ENCODE measurements at places on chromosomes 4 and X.

DNA sequence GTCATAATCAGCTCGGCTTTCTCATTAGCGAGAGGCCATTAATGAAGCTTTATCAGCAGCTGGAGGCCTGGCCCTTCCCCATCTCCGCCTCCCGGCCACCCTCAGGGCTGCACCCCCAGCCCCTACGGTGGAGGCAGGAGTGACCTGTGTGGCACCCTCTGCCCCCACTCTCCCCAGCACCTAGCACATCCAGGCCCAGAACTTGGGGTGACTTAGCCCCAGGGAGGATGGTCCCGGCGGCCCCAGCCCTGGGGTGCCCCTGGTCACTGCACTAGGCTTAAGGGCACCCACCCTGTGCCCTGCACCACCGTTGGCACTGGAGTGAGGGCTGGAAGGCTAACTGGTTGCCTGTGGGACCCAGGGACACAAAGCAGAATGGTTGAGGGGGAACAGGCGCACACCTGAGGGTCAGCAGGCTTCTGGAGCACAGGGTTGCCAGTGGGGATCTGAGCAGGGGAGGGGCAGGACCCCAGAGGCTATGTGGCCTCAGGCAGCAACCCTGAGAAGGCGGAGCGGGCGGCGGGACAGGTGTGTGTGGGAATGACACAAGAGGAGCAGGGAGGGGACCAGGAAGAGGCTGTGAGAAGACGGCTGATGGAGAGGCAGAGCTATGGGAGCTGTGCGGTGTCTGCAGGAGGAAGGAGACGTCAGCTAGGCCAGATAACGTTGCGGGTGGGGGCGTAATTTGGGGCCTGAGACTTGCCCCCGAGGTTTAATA lies 120.2 kb downstream of the FAM53A start:
- no peak for DNase-seq

GRCh38 chr4:78691334-78691754 lies 84.8 kb upstream of the BMP2K start:
- DNase-seq = no peak

DNA sequence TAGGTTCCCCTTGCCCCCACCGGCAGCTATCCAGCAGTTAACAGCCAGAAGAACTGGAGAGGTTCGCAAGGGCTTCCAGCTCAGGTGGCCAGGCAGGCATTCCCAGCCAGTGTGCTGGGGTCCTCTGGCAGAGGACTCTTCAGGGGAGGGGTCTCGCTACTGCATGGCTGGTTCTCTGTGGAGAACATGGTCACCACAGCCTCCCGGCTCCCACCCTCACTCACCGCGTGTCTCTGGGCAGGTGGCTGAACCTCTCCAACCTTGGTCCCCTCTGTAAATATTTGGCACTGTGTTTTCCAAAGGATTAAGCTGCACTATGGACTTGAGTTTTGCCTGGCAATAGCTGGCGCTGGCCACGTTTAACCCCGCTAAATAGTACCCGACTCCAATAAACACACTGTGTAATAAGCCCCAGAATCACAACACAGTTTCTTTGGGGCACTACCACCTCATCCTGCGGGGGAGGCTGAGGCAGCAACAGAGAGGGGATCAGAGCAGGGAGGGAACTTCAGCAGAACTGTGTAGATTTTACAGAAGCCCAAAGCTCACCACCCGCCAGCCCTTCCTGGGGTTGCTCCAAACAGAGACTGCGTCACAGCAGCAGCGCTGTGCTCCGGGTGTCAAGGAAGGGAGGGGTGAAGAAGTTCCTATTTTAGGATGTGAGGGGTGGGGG lies 15.2 kb downstream of the BCOR start:
- DNase-seq = no peak

DNA sequence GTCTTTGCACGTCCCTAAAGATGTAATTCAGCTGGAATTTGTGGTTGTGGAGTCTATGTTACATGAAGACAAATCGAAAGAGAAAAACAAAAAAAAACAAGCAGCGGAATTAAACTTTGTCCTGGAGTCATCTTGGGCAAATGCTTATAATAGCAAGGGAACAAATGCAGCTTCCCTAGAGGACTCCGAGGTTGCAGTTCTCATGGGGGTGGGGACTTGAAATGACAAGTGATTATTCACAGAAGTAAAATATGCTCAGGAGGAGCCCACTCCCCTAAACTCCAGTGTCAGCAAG lies 362.4 kb downstream of the ARHGAP24 start:
- no peak for DNase-seq

DNA sequence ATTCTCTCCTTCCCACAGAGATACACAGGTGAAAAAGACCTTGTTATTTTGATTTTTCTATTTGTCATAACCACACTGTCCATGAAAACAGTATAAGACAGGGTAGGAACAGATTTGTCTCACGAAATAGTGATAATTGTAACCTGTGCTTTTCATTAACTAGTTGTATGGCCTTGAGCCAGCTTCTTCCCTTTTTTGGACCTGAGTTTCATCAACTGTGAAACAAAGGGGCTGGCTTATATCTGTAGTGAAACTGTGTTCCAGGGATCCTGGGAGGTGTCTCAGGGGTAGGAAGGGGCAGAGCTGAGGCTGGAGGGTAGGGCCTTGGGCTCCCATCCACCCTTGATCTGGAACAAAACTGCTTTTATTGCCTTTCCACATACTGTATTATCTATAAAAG lies 50.9 kb downstream of the MED28 start:
- no peak for DNase-seq

DNA sequence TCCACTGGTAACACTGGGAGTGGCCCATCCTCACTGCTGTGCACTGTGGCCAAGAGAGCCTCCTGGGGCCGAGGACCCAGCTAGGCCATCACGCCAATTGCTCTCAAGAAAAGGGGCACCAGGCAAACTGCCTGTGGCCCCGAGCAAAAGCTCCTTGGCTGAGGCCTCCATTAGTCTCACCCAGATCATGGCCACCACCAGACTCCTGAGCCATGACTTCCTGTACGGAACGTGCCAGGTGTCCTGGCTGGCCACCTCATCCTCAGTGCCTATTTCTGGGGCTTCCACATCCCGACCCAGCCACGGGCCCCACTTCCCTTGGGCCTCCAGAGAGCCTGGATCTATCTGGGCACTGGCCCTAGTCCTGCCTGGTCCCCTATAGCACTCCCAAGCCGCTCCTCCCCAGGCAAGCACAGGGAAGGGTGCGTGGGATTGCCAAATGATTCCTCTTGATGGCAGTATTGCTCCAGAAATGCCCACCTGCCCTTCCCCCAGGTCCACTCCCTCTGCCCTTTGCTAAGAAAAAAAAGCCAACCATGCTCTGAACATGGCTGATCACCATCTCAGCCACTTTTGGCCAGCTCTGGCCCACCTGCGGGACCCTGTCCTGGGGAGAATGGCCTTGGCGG lies 212.6 kb upstream of the AGTR2 start:
- DNase-seq = no peak

- no peak for DNase-seq
Observed at GRCh38 chrX:81208916-81209315, 7.0 kb downstream of the SH3BGRL start.

GRCh38 chrX:56462389-56462788 lies 101.0 kb upstream of the UBQLN2 start:
- no peak for DNase-seq

DNA sequence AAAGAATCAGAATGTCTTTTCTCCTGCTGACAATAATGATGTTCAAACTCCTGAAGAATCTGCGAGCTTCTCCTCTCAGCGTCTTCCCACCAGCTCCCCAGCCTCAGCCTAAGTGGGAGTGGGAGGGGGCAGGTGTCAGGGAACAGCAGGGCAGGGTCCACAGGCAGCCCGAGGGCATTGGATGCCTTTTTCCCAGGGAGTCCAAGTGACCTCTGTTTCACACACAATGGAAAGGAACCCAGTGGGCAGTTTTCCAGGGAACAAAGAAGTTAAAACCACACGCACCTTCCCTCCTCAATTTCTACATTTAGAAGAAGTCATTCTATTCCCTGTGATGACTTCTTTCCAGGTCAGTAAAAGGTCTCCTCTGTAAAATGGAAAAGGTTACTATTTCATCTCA lies 278.5 kb downstream of the PARM1 start:
- DNase-seq = no peak

- no peak for DNase-seq
Observed at GRCh38 chr4:14807856-14808255, 194.4 kb upstream of the CPEB2 start.

DNA sequence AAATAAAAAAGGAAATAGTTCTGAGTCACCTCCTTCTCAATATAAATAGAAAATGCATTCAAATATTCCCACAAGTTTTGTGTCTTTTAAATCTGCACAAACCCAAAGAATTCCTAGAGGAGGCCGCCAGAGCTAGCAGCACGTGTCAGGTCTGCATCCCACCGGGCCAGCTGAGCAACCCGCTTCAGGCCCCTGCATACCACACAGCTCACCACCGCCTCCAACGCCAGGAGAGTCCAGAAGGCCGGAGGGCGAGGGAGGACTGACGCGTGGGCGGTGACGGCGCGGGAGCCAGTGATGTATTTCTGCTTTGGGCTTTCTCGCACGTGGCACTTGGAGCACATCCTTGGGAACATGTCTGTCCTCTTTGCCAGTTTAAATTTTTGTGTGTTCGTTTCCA lies 61.9 kb upstream of the CLDN34 start:
- no peak for DNase-seq

DNA sequence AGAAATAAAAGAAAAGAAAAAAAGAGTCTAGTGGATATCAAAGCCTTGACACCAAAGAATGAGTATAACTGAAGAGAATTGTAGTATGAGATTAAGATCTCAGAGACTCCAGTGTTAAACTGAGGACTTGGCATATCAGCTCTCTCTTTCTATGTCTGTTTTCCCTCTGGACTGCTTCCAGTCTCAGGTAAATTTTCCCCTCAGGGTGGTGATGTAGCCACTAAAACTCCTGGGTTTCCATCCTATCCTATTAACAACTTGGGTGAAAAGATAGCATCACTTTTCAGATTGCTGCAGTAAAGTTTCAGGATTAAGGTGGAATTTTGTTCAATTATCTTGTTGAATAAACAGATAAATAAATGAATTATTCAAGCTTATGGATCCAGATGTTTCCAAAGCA lies 85.7 kb downstream of the ATP10D start:
- DNase-seq = no peak

- DNase-seq = no peak
Observed at GRCh38 chr4:136650541-136651277, 881.6 kb downstream of the PCDH18 start.

- no peak for DNase-seq
Observed at GRCh38 chr4:98283219-98284189, 22.3 kb downstream of the RAP1GDS1 start.

DNA sequence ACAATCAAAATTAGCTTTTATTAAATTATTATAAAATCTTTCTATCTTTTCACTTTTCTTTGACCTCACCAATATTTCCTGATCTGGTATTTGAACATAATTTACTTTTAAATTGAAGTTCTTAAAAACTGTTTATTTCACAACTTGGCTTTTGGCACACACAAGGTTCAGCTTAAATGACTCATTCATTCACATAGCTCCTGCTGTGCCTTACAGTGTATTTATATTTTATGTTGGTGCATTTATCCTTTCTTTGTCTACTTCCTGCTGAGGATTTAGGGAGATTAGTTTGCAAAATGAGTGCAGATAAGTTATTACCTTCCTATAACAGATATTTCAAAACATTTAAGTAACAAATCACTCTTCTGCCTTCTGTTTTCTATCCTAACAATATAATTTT lies 430.6 kb downstream of the DTHD1 start:
- DNase-seq = no peak

- no peak for DNase-seq
Observed at GRCh38 chrX:38558686-38559085, 2.7 kb upstream of the TSPAN7 start.

- DNase-seq = no peak
Observed at GRCh38 chrX:38061335-38061734, 55.0 kb downstream of the SYTL5 start.

GRCh38 chrX:119669424-119670037 lies 23.4 kb downstream of the SEPTIN6 start:
- DNase-seq = no peak

GRCh38 chrX:7925867-7926472 lies 1.2 kb downstream of the PNPLA4 start:
- peak; percentile 34 for DNase-seq
